CD4-positive, alpha-beta memory T cell (primary cell): ENCODE measurements at places on chromosomes 16 and 17.

GRCh38 chr17:76160896-76161528 is 20.0 kb upstream of the FOXJ1 start:
- DNase-seq, result no peak

DNA sequence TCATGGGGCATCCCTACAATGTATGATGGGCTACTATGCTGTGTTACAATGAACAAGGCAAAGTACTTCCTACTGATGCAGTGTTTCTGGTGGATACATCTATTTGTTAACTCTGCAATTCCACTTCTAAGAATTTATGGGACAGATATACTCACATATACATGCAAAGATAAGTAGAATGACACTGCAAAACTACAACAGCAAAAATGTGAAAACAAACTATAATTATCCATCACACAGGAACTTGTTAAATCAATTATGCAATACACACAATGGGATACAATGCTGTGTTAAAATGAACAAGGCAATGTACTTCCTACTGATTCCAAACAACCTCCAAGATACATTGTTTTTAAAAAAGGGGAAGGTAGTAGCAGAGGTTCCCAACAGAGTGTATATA is 3.2 kb downstream of the DDX52 start:
- DNase-seq, result no peak

DNA sequence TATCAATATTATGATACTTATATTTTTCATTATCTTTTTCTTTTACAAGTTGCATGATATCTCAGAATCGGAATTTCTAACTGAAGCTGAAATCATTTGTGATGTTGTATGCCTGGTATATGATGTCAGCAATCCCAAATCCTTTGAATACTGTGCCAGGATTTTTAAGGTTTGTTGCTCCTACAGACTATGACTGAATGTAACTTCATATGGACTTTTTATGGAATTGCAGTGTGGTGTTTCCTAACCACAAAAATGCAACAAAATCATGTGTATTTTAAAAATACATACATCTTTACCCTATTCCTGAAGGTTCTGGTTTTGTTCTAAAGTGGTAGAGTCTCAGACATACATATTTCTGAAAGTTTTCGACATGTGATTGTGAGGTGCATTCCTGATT is 58.8 kb upstream of the RHBDL3 start:
- no peak for DNase-seq

DNA sequence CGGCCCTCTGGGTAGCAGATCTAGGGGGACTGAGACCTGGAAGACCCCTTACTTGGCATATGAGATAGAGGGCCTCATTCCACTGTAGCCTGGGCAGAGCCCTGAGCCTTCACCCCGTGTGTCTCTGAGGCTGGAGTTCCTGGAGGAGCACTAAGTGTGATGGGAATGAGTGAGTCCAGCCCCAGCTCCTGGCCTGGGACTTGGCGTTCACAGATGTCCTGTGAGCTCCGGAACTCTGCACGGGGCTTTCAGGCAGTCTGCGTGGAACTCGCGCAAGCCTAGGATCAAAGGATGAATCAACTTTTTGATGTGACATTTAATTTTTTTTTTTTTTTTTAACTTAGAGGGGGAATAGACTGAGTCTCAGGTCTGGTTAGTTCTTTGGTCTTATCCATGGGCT is 1.8 kb downstream of the NKD1 start:
- DNase-seq, result no peak

DNA sequence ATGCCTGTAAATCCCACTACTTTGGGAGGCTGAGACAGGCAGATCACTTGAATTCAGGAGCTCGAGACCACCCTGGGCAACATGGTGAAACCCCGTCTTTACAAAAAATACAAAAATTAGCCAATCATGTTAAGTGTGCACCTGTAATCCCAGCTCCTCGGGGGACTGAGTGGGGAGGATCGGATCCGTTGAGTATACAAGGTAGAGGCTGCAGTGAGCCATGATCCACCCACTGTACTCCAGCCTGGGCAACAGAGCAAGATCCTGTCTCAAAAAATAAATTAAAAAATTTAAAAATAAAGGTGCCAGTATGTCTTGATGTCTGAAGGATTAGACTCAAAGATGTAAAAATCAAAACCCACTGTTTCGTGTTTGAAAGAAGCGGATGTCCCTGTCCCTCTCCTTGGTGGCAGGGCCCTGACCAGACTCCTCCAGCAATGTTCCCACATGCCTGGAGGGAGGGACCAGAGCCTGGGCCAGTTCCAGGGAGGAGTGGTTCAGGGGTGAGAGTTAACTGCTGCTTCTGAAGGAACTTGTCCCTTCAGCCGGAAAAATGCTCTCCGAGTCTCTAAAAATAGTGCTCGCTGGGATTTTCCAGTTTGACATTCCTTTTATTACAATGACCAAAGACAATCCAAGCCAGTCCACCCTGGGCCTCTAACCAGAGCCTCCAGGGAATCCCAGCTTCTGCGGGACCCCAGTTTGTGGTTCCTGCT is 9.4 kb upstream of the CMTM4 start:
- no peak for DNase-seq

GRCh38 chr17:19546289-19547065 is 12.8 kb downstream of the SLC47A1 start:
- DNase-seq, result peak; percentile 2

- DNase-seq, result no peak
These were observed 330.1 kb downstream of the MAP2K6 start for GRCh38 chr17:69744512-69745070.

GRCh38 chr16:27315333-27316037 is 1.7 kb downstream of the IL4R start:
- peak; percentile 64 for DNase-seq

- DNase-seq, result no peak
These were observed 8.5 kb upstream of the PRSS22 start for GRCh38 chr16:2866431-2866830.

GRCh38 chr16:57021757-57022156 is 32.4 kb downstream of the NLRC5 start:
- no peak for DNase-seq

GRCh38 chr17:4678448-4679026 is 25.4 kb downstream of the PELP1 start:
- no peak for DNase-seq

DNA sequence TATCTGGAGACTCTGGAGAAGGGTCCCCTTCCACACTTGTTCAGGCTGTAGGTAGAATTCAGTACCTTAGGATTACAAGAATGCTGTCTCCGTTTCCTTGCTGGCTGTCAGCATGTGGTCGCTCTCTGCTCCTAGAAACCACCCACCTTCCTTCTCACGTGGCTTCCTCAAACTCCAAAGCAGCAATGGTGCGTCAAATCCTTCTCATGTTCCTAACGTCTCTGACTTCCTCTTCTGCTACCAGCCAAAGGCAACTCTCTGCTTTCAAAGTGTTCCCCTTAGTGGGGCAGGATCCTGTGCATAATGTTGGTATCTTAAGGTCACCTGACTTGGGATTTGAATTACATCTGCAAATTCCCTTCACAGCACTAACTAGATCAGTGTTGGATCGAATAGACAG is 30.9 kb upstream of the DYNLRB2 start:
- DNase-seq, result no peak

- no peak for DNase-seq
These were observed 411.4 kb upstream of the SOX9 start for GRCh38 chr17:71709271-71709890.

- DNase-seq, result no peak
These were observed 11.8 kb upstream of the FAM117A start for GRCh38 chr17:49775546-49776260.

DNA sequence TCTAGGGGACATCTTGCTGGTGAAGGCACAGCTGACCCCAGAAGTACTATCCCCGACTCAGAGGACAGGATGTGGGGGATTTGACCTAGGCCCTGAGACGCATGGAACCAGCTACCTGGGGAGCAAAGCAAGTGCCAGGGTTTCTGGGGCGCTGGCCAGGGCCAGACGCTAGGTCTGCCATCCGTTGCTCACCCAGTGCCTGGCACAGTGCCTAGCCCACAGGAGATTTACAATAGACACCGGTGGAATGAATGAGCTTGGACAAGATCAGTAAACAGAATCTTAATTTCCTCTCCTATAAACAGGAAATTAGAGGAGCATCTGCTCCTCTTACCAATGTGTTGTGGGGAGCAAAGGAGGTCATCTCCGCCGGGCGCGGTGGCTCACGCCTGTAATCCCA is 5.0 kb downstream of the RPRML start:
- no peak for DNase-seq

- no peak for DNase-seq
These were observed 38.2 kb upstream of the ALDH3A2 start for GRCh38 chr17:19610311-19610710.

DNA sequence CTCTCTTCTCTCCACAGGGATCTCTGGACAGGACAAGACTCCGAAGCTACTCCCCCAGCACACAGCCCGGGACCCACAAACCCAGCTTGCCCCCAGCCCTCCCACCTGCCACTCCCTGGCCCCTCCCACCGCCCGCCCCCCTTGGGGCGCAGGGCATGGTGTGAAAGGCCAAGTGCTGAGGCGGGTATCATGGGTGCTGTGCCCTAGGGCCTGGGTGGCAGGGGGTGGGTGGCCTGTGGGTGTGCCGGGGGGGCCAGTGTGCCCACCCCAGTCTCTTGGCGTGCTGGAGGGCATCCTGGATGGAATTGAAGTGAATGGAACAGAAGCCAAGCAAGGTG is 11.4 kb downstream of the THRA start:
- DNase-seq, result no peak

DNA sequence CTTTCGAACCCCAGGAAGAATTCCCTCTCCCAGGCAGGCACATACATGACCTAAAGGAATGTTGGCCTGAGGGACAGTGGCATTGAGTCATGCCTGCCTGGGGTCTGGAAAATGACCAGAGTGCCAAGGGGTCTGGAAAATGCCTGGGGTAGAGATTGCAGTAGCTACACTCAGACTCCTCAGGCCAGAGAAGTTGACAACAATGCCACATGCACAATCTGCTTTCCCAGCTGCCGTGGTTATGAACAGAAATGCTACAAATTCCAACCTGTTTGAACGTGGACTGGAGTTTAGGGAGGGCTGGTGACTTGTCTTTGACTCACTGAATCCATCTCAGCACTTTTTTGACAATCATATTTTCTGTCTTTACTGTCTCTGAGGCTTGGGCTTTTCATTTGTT is 250.0 kb downstream of the ABCC12 start:
- no peak for DNase-seq

DNA sequence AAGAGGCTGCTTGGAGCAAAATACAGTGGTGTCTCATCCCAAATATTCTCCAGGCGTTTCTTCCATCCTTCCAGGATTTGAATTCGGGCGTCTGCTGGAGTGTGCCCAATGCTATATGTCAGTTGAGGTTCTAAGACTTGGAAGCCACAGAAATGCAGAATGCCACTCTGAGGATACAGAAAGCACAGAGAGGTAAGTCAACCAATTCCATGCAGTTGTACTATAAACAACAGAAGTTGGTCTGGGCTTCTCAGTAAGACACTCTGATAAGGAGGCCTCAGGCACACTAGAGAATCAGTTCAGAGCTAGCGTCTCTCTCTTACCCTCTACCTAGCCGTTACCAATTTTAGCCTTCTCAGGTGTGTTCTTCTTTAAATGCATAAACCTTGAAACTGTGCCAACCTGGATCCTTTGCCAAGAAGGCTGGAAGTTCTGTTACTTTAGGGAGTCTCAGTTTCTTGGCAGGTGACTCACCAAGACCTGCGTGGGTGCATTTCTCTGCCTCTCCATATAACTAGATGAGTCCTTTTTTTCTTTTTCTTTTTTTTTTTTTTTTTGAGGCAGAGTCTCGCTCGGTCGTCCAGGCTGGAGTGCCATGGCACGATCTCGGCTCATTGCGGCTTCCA is 15.1 kb downstream of the NQO1 start:
- no peak for DNase-seq

GRCh38 chr17:81424151-81425017 is 29.1 kb downstream of the BAHCC1 start:
- DNase-seq, result no peak

- DNase-seq, result no peak
These were observed 31.5 kb downstream of the ZFHX3 start for GRCh38 chr16:73016488-73016830.

- no peak for DNase-seq
These were observed 7.8 kb downstream of the NACA2 start for GRCh38 chr17:61583242-61583641.

DNA sequence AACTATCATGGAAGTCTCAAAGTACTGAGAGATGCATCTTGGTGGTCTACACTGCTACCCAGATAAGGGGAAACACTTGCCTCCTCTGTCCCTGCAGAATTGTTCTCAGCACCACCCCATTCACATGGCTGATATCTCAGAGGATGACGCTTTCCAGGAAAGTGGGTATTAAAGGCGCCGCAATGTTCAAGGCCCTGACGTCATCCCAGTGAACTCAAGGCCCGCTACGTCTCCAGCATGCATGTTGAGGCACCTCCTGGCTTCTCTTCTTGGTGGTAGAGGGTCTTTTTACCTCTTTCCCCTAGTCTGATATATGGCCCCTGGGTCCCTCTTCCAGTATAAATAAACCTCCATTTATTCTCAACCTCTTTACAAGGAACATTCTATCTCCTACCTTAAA is 1.0 kb downstream of the OR1A1 start:
- no peak for DNase-seq
